CMK (cell line): ENCODE measurements at places on chromosomes 13 and 19.

- no peak for DNase-seq
Observed at GRCh38 chr19:46574533-46574932, 26.6 kb upstream of the CALM3 start.

- no peak for DNase-seq
Observed at GRCh38 chr19:8648240-8648639, 17.8 kb downstream of the NFILZ start.

DNA sequence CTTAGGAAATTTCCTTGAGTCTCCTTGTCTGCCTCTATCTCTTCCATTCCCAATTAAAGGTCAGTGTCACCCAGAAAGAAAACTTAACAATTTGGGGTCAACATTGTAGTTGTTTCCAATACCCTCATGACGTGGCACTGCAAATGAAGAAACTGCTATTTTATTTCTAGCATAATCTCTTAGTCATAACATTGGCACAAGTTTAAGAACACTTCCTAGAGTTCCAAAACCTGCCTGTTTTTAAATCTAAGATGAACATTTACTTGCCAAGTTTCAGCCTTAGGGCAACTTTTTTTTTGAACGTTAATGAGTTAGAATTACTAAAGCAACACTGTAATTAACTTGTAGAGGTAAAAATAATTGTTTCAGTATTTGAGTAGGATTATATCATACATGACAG is 108.0 kb downstream of the LMO7 start:
- DNase-seq: no peak

DNA sequence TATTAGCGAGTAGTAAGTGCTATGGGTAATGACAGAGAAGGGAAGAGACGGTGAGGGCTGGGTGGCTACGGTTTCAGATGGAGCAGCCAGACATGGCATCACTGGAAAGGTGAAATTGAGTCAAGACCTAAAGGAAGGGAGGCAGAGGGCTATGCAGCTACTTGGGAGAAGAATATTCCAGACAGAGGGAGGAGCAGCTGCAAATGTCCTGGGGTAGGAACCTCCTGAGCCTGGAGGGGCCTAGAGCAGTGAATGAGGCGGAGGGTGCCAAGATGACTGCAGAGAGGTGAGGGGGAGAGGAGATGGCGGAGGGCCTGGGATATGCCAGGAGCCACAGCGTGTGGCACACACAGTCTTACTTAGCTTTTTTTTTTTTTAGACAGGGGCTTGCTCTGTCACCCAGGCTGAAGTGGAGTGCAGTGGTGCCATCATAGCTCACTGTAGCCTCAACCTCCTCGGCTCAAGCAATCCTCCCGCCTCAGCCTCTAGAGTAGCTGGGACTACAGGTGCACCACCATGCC is 21.1 kb downstream of the PLEKHF1 start:
- DNase-seq: no peak

DNA sequence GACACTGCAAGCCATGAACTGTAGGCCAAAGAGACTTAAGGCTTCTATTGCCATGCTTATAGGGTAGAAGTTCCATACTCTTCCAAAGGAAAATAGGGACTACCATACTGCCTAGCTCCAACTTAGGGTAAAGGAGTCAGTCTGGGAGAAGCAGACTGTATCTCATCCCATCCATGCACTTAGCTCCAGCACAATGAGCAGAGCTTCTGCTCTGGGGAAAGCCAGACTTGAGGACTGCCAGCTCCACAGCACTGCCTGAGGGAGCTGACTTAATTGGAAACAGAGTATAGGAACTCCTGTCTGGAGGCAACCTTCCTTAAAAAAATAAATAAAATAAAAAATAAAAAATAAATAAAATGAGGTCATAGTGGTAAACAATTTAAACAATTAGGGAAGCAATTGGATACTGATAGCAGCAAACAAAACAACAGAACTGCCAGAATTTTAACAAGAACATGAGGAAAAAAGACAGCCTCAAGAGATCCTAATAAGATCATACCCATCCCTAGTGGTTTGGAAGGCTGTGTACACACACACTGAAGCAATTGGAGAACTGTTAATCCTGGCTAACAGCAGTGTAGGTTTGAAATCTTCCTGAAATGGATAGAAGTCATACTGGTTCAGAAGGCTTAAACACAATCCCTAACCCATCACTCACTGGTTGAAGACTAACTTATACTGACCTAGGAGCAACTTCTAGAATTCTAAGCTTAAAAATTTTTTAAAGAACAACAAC is 550.1 kb downstream of the TBC1D4 start:
- no peak for DNase-seq

DNA sequence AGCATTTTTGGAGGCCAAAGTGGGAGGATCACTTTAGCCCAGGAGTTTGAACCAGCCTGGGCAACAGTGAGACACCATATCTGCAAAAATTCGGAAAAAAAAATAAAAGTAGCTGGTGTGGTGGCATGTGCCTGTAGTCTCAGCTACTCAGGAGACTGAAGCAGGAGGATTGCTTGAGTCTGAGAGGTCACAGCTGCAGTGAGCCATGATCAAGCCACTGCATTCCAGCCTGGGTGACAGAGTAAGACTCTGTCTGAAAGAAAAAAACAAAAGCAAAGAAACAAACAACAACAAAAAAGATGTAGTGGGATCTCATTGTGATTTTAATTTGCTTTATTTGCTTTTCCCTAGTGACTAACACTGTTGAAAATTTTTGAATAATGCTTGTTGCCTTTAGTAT is 394.7 kb upstream of the KLHL1 start:
- DNase-seq: no peak

DNA sequence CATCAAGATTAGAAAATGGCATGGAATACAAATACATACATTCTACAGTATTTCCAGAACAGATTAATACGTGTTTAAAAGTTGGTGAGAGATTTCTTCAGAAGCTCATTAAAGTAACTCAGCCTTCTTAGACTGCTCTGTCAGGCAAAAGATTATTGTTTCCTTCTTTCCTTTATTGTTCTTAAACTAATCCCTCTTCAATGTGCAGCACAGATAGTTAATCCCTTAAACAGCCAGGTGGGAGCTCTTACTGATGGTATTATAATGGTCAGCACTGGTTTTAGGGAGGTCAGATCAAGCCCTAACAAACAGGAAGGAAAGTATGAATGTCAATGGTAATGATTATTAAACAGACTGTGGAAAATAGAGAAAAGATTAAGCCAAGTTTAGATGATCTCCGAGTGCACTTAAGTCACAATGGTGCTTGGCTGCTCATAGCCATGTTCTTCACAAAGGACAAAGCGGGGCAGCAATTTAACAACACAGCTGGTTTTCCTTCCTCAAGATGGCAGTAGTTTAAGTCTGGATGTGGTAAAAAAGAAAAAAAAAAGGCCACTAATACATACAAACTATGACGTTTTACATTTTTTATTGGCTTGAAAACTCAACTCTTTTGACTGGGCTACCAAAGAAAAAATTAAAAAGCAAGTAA is 992.6 kb downstream of the PCDH9 start:
- DNase-seq: no peak

GRCh38 chr19:305240-306150 is 14.3 kb upstream of the PLPP2 start:
- DNase-seq: no peak

DNA sequence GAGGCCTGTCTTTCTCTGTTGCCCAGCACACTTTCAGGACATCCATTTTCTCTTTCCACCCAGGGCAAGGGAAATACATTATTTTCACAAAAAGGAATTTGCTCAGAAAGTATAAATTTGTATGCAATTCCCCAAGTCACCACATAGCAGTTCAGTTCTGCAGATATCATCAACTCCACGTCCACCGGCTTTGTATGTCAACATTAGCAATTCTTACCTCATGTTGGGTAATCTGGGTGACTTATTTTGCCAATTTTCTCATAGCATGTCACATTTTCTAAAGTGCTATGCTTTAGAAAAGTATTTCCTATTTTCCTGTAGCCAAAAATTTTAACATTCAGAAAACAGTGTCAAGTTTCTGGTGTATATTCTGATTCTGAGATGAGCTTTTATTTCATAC is 501.8 kb downstream of the EFNB2 start:
- DNase-seq: no peak

DNA sequence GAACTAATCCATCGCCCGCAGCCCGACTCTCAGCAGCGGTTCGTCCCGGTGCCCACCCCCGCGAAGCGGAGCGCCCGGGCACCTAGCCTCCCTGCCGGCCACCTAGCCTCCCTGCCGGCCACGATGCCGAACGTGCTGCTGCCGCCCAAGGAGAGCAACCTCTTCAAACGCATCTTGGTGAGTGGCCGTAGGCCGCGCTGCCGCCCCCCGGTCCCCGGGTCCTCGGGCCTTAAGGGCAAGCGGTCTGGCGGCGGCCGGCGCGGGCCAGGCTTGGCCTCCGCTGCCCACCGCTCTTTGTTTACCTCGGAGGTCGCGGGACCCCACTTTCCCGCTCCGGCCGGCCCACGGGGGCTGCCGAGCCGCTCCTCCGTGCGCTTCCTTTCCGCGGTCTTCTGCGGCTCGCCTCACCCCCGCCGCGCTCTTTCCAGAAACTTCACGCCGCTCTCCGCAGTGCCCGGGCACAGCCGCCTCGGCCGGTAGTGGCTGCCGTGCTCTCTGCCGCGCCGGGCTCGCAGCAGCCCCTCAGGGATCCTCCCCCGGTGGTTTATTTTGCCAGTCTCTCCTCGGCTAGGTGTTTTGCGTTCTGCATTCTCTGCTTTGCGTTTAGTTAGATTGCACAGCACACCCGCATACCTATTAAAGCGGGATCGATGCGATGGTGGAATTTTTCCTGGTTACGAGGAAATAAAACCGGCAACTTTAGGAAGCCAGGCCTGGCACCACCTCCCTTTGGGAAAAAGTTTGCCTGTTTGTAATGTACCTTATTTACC is 524 bp downstream of the NAA16 start:
- no peak for DNase-seq

GRCh38 chr13:111275382-111275781 is 45.1 kb upstream of the TEX29 start:
- DNase-seq: no peak

DNA sequence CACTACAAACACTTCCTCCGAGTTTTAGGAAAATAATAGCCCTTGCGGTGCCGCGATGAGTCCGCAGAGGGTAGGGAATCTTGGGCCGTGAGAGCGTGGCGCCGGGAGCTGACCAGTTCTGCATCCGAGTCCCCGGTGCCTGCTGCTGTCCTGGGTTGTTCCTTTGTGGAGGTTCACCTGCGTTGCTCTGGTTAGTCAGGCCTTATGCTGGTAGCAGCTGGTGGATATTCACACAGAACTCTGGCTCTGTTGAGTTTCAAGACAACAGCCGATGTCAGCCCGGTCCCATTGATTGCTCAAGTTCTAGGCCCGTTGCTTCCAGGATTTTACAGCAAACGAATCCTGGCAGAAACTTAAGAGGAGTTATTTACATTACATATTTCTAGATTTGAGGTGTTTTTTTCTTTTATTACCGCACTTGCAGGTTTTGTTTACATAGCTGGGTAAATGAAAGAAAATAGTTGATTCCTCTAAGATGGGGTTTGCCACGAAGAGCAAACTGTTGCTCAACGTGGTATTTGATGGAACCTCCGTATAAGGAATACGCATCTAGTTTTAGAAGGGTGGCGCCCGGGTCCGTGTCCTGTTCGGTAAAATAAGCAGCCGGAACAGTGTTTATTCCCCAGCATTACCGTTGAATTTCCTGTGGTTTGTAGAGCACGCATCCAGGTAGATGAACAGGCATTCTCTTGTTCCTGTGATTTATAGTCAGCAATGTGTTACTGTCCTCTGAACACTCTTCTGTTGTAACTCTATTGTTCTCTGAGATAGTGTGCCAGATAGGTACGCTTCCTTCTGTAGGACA is 1.3 kb downstream of the CLDN10 start:
- DNase-seq: no peak
